ENCODE measurements at places on chromosomes 16 and 17.

GRCh38 chr17:38883592-38884526, 14.0 kb downstream of the LASP1 start:
- no peak for DNase-seq

- DNase-seq: no peak
These were observed 31.7 kb downstream of the RBBP6 start for GRCh38 chr16:24571096-24571495.

- DNase-seq: no peak
These were observed 1.0 kb upstream of the HSBP1 start for GRCh38 chr16:83806731-83807130.

DNA sequence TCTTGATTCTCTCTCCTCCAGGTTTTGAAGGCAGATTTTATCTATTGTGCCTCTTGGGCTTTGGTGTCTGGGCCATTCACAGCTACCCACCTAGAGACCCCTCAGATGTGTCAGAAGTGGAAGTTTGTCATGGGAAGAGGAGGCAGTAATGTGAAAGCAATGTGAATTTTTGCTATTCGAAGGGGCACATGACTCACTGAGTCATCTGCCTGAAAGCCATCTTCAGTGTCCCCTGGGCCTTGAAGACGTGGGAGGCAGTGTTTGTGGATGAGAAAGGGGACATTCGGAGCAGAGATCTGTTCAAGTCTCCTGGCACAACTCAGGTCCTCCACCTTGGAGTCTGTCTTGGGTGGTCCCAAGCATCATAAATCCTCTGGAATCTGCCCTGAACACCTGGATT, 530.2 kb downstream of the NPIPA7 start:
- no peak for DNase-seq

DNA sequence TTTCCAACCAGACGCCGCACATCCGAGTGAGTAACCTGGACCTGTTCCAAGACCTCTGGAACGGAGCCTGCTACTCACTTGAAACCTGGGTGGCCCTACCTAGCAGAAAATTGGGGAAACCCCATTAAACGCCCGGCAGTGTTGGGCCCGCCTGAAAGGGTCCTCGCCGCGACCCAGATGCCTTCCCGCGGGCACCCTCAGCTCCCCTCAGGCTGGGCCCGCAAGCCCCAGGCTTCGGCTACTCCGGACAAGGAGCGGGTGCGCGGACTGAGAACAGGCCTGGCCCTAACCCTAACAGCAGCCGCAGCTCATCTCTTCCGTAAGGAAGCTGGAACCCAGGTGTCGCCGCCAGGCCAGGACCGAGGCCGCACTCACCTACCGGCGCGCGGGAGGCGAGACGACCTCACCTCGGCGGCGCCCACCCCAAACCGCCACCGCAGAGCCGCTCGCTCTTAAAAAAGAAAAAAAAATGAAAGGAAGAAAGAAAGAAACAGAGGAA, 344 bp downstream of the PSME3IP1 start:
- peak; percentile 50 for DNase-seq

GRCh38 chr17:76681222-76682137, 29.3 kb downstream of the MXRA7 start:
- peak; percentile 85 for DNase-seq

DNA sequence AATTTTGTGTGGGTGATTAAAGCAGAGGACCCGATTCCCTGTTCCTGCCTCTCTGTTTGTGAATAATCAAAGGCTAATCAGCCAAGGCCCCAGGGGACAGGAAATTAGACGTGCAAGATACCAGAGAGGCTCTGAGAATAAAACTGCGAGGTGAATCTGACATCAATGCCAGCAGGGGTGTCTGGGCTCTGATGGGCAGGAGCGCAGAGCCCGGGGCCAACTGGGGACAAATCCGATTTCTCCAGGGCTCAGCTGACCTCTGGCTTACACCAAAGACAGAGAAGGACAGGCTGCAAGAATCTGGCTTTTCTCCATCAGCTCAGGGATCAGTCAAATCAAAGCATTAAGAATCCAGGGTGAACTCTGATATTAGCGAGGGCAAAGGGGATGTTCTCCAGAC, 174.3 kb downstream of the XYLT1 start:
- no peak for DNase-seq
